Activated CD4-positive, alpha-beta T cell treated with anti-CD3 and anti-CD28 coated beads, Interleukin-2, amount 50 U/mL, for 4 hours (primary cell): ENCODE measurements at places on chromosomes 13 and 19.

GRCh38 chr13:46536341-46536740 is 16.6 kb upstream of the LRCH1 start:
- DNase-seq = no peak

DNA sequence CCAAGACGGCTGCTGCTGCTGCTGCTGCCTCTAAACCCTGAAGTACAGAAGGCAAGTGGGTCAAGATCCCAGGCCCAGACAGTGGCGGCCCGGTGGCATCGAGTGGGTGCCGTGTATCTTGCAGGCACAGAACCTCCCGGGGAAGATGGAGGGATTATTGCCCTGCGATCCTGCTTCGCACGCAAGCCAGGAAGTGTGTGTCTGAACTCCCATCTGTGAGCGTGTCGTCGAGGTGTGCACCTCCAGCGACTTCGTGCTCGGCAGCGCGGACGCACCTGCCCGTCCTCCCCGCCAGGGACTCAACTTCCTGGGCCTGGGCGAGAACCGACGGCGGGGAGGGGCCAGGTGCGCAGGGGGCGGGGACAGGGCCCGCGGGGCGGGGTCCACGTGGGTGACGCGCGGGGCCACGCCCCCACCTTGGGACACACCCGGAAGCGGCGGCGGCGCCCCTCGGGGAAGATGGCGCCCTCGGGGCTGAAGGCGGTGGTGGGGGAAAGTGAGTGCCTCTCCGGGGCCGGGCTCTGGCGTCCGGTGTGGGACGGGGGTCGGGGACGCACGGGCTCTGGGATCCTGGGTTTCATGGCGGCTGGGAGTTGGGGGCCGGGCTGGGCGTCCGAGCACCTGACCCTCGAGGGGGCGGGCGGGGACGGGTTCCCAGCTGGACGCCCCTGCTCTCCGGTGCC is at the start of gene STXBP2:
Gene STXBP2 (plus strand): TSS at position 420 of the 683 bp plus-strand sequence. CDS start 40 bp downstream, at position 460.
- DNase-seq = peak; percentile 89

DNA sequence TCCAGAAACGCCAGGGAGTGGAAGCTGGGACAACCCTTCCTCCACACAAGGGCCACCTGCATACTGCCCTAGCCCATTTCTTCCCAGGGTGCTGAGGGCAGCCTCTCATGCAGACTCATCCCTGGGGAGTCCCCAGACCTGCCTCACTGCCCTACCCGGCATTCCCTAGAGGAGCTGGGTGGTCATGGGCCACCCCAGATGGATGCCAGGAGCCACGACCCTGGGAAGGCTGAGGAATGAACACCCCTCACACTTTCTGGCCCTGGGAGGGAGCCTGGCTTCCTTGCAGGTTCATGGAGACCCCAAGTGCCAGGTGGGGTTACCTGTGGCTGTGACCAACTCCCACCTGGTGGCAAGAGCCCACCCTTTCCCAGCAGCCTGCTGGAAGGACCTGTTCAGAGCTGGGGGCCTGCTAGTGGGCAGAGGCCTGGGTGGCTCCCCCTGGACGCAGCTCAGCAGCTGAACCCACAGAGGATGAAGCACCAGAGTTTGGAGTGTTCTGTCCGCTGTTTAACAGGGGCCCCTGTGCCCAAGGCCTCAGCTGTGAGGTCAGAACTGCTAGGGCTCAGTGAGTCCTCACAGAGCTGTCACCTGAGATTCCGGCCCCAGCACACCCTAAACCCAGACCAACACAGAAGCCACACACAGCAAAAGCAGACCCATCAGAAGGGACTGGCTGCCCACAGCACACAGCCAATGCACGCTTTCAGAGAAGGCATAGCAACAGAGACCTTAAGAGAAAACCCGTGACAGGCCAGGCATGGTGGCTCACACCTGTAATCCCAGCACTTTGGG is 6.6 kb downstream of the ACP4 start:
- DNase-seq = no peak

- no peak for DNase-seq
These were observed 286.5 kb upstream of the NBEA start for GRCh38 chr13:34655554-34655953.

GRCh38 chr13:113122550-113123225 is at the start of gene F10:
Gene F10, plus strand, starts transcription at chr13:113122799. Its CDS starts 57 bp downstream, at chr13:113122856.
- DNase-seq = no peak

DNA sequence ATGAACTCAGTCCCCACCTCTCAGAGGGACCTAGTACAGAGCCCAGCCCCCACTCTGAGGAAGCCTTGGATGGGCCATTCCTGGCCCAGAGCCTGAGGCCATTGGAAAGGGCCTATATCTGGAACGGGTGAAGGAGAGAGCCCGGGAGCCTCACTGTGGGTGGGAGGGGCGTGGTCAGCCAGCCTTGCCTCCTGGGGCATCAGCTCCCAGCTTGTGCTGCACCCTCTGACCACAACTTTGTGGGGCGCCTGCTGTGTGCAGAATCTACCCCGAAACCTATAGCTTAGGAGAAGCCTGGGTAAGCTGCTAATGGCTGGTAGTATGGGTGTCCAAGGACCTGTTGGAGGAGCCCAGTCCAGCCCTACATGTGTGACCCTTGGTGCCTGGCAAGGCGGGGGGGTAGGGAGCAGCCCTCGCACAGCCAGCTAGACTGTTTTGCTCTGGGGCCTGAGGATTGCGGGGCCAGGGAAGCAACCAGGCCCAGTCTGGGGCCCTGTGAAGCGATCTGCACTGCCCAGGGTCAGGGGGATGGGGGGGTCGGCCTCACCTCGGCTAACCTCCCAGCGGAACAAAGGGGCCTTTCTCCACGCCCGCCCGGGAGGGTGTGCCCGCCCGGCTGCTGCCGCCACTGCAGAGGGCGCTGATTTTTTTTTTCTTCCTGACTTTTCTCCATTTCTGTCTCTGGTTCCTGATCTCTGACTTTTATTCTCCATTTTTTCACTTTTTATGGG is 42.3 kb downstream of the LYL1 start:
- DNase-seq = no peak

DNA sequence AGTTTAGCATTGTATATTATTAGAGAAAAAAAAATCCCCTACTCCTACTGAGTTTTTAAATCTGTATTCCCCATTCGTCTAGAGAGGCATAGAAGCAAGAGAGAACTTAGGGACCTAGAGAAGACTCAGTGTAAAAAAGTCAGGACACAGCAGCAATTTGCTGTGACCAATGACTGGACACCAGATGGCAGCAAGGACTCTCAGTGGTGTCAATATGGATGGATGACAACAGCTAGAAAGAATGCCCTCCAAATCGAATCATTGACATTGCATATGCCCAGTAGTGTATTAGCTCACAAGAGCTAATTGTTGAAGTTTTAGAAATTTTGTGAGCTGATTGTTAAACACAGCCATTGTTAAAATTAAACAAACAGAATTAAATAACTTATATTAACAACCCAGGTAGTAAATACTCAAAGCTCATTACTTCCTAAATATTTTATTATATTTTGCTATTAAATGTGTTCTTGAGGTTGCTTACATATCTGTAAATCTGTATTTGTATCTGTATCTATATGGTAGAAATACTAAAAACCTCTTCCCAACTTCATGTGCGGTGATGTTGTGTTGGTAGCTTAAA is 43.9 kb downstream of the SIAH3 start:
- no peak for DNase-seq

GRCh38 chr13:98778749-98779148 is 26.3 kb upstream of the SLC15A1 start:
- no peak for DNase-seq
